Progenitor cell of endocrine pancreas (in vitro differentiated cells): ENCODE measurements at places on chromosomes 7 and 10.

- no peaks in the 10 kb centered on the region for H3K4me1 ChIP-seq
- H3K36me3 ChIP-seq = peaks cover 2% of the 10 kb centered on the region
- H3K27ac ChIP-seq = no peak overlapping the region
- no peaks in the 10 kb centered on the region for H3K27me3 ChIP-seq
- H3K4me3 ChIP-seq = no peak overlapping the region
These were observed 4.1 kb upstream of the TAS2R5 start for GRCh38 chr7:141785706-141786552.

GRCh38 chr7:2403718-2404648, 572 bp downstream of the CHST12 start:
- H3K4me3 ChIP-seq = peak overlapping the region; percentile 77
- H3K4me1 ChIP-seq = peaks cover 20% of the 10 kb centered on the region
- peak; percentile 41 for DNase-seq
- H3K36me3 ChIP-seq = no peaks in the 10 kb centered on the region
- H3K27ac ChIP-seq = no peak overlapping the region

GRCh38 chr7:132740176-132740575, 163.9 kb upstream of the PLXNA4 start:
- no peak for DNase-seq
- H3K27me3 ChIP-seq = peaks cover 20% of the 10 kb centered on the region
- no peak overlapping the region for H3K4me3 ChIP-seq
- H3K36me3 ChIP-seq = peaks cover 1% of the 10 kb centered on the region

DNA sequence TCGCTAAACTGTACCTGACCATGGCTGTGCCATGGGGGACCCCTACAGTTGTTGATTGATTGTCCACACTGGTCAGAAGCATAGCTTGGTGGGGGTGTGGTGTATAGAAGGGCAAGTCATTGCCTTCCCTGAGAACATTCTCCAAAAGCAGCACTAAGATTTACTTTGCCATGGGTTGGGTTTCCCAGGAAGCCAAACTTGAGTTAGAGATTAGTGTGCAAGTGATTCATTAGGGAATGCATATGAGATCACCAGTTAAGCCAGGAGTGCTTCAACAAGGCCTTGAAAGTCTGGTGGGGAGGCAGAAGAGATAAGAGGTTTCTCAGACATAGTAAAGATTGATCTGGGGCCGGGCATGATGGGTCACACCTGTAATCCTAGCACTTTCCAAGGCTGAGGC, 21.4 kb upstream of the TPST1 start:
- no peaks in the 10 kb centered on the region for H3K36me3 ChIP-seq
- peaks cover 5% of the 10 kb centered on the region for H3K4me1 ChIP-seq
- no peak overlapping the region for H3K4me3 ChIP-seq
- H3K27me3 ChIP-seq = no peaks in the 10 kb centered on the region

- DNase-seq = no peak
These were observed 823 bp downstream of the COPG2 start for GRCh38 chr7:130667593-130668257.

DNA sequence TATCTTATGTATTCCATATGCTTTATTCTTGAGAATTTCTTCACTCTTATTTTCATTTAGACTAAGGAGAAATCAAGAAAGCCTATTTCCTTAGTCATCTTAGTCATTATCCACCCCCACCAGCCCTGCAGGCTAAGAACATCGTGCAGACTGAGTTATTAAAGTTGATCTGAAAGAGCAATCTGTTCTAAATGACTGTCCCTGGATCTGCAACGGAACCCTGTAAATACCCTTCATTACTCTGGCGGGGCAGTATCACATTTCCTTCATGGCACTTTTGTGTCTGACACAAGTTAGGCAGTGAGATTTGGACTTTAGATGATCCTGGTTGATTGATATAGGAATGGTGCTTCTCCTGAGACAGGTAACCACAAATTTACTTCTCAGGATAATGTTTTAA, 3.5 kb upstream of the MYPN start:
- no peak overlapping the region for H3K4me3 ChIP-seq
- H3K4me1 ChIP-seq = peaks cover 21% of the 10 kb centered on the region
- no peaks in the 10 kb centered on the region for H3K27me3 ChIP-seq
- DNase-seq = no peak

DNA sequence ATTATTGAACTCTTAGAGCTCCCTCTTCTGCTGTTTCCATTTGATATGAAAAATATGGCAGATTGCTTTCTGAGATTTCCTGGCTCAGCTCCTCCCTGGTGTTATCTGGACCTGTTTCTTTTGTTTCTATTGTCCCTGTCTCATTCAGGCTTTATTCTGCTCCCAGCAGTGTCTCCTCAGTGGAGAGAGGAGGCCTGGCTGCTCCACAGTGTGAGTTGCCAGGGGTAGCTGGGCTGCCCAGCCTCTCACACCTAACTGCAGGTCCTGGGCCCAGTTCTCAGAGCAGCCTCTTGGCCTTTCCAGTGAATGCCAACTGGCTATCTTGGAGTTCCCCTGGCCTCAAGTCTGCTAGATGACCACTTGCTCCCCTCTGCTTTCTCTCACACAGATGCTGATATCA, 127.0 kb downstream of the VPS41 start:
- DNase-seq = no peak
- no peak overlapping the region for H3K4me3 ChIP-seq
- peaks cover 3% of the 10 kb centered on the region for H3K4me1 ChIP-seq
- H3K36me3 ChIP-seq = peaks cover 3% of the 10 kb centered on the region

- H3K4me1 ChIP-seq = peaks cover 2% of the 10 kb centered on the region
- no peak overlapping the region for H3K4me3 ChIP-seq
- H3K27me3 ChIP-seq = peaks cover 3% of the 10 kb centered on the region
- H3K36me3 ChIP-seq = no peaks in the 10 kb centered on the region
These were observed 60.4 kb downstream of the CSGALNACT2 start for GRCh38 chr10:43198682-43199005.

- H3K4me3 ChIP-seq = no peak overlapping the region
- H3K36me3 ChIP-seq = no peaks in the 10 kb centered on the region
- peaks cover 2% of the 10 kb centered on the region for H3K4me1 ChIP-seq
- peaks cover 4% of the 10 kb centered on the region for H3K27me3 ChIP-seq
These were observed 118.5 kb downstream of the ABLIM1 start for GRCh38 chr10:114539623-114540022.

- H3K4me1 ChIP-seq = peaks cover 8% of the 10 kb centered on the region
- H3K36me3 ChIP-seq = no peaks in the 10 kb centered on the region
- no peaks in the 10 kb centered on the region for H3K27me3 ChIP-seq
- H3K4me3 ChIP-seq = no peak overlapping the region
- no peak for DNase-seq
- no peak overlapping the region for H3K27ac ChIP-seq
These were observed 458.8 kb upstream of the GHITM start for GRCh38 chr10:83680470-83680891.

- H3K27ac ChIP-seq = no peak overlapping the region
- H3K27me3 ChIP-seq = no peaks in the 10 kb centered on the region
- peaks cover 49% of the 10 kb centered on the region for H3K36me3 ChIP-seq
- H3K4me3 ChIP-seq = no peak overlapping the region
These were observed 78.6 kb downstream of the TRRAP start for GRCh38 chr7:98956937-98957336.

DNA sequence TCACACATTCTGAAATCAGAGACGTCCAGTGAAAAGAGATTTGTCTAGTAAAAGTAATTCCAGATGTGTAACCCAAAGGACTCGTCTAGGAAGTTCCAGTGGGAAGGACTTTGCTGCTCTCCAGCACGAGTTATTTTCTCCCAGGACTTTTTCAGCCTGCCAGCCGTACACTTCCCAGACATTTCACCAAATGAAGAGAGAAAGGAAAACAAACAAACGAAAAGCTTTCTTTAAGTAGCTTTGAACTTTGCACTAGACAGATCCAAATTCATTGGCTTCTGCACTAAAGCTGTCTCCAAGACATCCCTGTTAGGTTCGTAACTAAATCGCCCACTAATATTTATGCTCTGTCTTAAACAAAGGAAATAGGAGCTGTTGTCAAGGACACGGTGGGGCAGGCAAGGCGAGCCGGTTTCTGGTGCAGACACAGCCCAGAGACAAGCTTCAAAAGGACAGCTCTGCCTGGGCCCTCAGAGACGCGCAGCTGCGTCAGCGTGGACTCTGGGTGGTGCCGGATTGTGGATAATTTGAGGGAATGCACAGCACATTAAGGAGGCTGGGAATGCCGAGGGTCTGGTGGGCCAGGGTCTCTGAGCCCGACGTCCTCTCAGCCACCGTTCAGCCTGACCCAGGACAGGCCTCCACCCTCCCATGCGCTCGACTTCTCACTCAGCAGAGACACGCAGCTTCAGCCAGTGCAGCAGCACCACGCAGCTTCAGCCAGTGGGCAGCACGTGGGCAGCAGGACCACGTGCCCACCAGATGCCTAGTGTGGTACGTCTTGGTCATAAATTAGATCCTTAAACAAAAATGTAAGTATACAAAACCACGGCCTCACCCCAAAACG, 64.1 kb upstream of the INSIG1 start:
- peak overlapping the region; percentile 29 for H3K27ac ChIP-seq
- no peak for DNase-seq
- H3K36me3 ChIP-seq = no peaks in the 10 kb centered on the region
- H3K4me1 ChIP-seq = peaks cover 15% of the 10 kb centered on the region
- H3K4me3 ChIP-seq = no peak overlapping the region

DNA sequence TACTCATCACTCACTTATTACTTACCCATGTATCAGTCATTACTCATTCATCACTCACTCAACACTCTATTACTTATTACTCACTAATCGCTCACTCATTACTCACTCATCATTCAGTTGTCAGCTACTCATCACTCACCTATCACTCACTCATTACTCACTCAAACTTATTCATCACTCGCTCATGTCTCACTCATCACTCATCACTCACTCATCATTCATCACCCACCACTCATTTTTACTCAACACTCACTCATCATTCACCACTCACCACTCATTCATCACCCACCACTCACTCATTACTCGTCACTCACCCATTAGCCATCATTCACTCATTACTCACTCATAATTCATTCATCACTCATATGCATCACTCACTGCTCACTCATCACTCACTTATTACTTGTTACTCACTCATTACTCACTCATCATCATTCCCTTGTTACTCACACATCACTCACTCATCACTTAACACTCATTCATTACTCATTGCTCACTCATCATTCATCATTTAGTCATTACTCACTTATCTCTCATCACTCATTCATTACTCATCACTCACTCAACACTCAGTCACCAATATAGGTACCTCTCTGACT, 237.9 kb downstream of the ADARB2 start:
- H3K4me3 ChIP-seq = no peak overlapping the region
- no peak overlapping the region for H3K27ac ChIP-seq
- no peaks in the 10 kb centered on the region for H3K36me3 ChIP-seq
- no peak for DNase-seq

GRCh38 chr7:19305698-19306097, 160.5 kb upstream of the FERD3L start:
- DNase-seq = no peak
- no peak overlapping the region for H3K27ac ChIP-seq
- H3K36me3 ChIP-seq = no peaks in the 10 kb centered on the region
- peaks cover 2% of the 10 kb centered on the region for H3K4me1 ChIP-seq
- no peak overlapping the region for H3K4me3 ChIP-seq
- H3K27me3 ChIP-seq = no peaks in the 10 kb centered on the region

DNA sequence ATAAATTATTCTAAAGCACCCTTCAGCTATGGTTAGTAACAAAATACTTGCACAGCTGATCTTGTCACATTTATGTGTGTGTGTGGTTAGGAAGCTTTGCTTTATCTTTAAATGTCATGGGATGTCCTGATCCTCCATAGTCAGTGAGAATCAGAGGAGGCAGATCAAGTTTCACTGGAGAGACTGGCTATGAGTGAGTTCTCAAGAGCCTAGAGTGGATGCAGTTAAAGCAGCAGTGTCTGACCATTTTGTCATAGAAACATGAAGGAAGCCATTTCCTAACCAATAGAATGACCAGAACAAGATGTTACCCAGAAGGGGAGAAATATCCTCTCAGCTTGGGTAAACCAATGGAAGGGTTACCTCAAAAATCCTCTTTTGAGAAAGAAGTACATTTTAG, 207.2 kb upstream of the DKK1 start:
- no peaks in the 10 kb centered on the region for H3K27me3 ChIP-seq
- no peaks in the 10 kb centered on the region for H3K4me1 ChIP-seq
- no peak for DNase-seq
- no peak overlapping the region for H3K4me3 ChIP-seq
- H3K27ac ChIP-seq = no peak overlapping the region
- H3K36me3 ChIP-seq = no peaks in the 10 kb centered on the region

DNA sequence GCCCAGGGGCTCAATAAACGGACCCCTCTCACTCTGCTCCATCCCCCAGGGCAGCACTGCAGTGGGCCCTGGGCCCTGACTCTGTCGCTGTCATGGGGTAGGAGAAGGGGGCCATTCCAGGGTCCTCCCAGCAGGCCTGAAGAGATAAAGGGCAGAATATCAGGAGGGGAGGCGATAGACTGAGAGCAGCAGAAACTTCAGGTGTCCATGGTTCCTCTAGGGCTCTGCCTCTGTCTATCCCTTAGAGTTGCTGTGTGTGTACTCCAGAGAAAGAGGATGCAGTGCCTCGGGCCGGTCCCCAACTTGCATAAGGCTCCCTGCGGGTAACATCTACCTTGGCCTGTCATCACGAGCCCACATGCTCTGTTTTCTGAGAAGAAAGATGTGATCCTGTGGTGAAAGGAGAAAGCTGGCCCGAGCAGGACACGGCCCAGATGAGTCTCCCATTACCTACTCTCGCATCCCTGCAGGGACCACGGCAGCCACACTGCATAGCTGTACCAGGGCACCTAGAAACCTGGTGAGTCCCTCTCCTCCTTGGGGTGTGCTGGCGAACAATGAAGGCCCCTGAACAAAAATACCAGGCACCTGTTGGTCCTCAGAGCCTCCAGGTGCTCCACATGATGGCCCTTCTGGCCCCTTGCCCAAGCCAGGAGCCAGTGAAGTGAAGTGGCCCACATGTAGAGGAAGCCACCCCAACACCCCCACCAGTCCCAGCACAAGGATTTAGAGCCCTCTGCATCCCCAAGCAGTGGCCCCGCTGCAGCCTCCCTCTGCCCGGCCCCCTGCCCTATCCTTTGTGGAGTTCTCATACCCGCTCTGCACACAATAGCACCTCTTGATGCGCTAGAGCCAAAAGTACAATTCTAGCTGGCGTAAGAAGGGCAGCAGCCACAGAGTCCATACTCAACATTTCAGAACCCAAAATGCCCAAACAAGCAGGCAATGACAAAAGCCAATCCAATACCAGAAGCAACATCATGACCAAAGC, 106.8 kb downstream of the ARHGAP22 start:
- H3K4me3 ChIP-seq = no peak overlapping the region
- no peak for DNase-seq
- H3K4me1 ChIP-seq = peaks cover 3% of the 10 kb centered on the region
- no peak overlapping the region for H3K27ac ChIP-seq
- no peaks in the 10 kb centered on the region for H3K36me3 ChIP-seq
- peaks cover 13% of the 10 kb centered on the region for H3K27me3 ChIP-seq

DNA sequence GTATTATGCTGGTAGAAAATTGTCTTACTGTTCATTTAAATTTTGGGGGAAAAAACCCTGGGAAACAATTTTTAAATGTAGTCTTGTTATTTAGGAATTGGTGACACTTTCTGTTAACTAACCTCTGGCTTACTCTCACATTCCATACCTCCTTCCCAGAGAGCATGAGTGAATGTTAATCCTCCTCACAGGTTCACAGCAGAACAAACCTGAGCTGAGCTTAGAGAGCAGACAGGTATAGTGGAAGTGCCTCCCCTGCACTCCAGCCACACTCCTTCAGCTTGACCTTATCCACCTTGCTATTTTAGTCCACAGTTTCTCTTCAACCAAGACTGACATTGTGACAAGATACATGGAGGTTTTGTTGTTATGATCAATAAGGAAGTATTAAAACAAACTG, 235.9 kb downstream of the FOXP2 start:
- H3K27me3 ChIP-seq = no peaks in the 10 kb centered on the region
- no peak overlapping the region for H3K27ac ChIP-seq
- peaks cover 40% of the 10 kb centered on the region for H3K4me1 ChIP-seq
- H3K4me3 ChIP-seq = no peak overlapping the region
